Ascending aorta (tissue), 2 donors: ENCODE measurements at places on chromosomes 7 and 10. TPM values are rescaled to one million over a fixed set of nuclear protein-coding genes. Genes with fewer than 3 reads are reported as not detected.

DNA sequence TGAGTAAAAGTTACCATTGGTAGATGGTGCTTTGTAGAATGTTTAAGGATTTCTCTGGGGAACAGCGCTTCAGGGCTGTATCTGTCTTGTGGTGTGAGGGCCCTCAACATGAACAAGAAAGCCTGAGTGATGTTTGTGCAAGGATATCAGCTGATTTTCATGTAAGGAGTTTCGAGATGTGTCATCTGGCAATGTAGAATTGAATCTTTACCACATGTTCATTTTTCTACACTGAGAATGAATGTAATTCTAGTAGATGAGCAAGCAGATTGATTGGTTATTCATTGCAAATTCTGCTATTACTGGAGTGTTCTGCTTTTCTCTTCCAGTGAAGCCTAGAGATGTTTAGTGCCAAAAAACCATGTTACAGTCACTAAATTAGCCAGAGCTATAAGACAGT, 87.7 kb downstream of the ST7 start:
- no peak overlapping the region for H3K4me3 ChIP-seq
- DNase-seq, result no peak
- no peaks in the 10 kb centered on the region for H3K36me3 ChIP-seq

GRCh38 chr7:99596408-99596955, 1.6 kb upstream of the TMEM225B start:
- no peak overlapping the region for H3K4me3 ChIP-seq
- H3K27me3 ChIP-seq, result no peaks in the 10 kb centered on the region
- no peaks in the 10 kb centered on the region for H3K4me1 ChIP-seq
- H3K36me3 ChIP-seq, result no peaks in the 10 kb centered on the region
- no peak overlapping the region for H3K27ac ChIP-seq

GRCh38 chr10:133027482-133027881, 60.2 kb upstream of the ADGRA1 start:
- no peak overlapping the region for H3K27ac ChIP-seq
- H3K4me3 ChIP-seq, result no peak overlapping the region
- no peaks in the 10 kb centered on the region for H3K36me3 ChIP-seq

DNA sequence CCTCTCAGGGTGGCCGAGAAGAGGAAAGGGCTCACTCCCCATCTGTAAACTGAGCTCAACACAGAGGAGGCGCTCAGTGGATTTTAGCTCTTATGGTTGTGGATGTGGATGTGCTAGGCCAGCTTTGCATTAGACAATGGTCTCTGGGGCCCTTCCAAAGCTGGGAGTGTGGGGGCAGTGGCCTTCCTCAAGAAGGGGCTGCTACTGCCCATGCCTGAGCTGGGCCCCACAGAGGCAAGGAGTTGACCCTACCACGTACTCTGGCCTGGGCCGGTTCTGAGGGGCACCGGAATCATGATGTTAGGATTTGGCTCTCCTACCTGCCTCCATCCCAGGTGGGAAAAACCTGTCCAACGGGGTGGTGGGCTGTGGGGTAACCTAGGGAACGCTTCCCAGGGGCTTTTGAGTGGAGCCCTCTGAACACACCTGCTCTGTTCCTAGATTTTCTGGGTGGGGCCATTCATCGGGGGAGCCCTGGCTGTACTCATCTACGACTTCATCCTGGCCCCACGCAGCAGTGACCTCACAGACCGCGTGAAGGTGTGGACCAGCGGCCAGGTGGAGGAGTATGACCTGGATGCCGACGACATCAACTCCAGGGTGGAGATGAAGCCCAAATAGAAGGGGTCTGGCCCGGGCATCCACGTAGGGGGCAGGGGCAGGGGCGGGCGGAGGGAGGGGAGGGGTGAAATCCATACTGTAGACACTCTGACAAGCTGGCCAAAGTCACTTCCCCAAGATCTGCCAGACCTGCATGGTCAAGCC, 11.5 kb downstream of the AQP1 start:
- H3K4me3 ChIP-seq, result no peak overlapping the region
- peaks cover 62% of the 10 kb centered on the region for H3K36me3 ChIP-seq
- peaks cover 39% of the 10 kb centered on the region for H3K4me1 ChIP-seq
- no peaks in the 10 kb centered on the region for H3K27me3 ChIP-seq
- H3K27ac ChIP-seq, result peak overlapping the region; percentile 97

- no peak overlapping the region for H3K27ac ChIP-seq
- H3K36me3 ChIP-seq, result no peaks in the 10 kb centered on the region
- no peak overlapping the region for H3K4me3 ChIP-seq
- H3K27me3 ChIP-seq, result no peaks in the 10 kb centered on the region
- H3K4me1 ChIP-seq, result no peaks in the 10 kb centered on the region
- no peak for DNase-seq
Measured at GRCh38 chr7:29123626-29124190, 22.6 kb downstream of the CPVL start.

- H3K27me3 ChIP-seq, result no peaks in the 10 kb centered on the region
- H3K36me3 ChIP-seq, result no peaks in the 10 kb centered on the region
- peak overlapping the region; percentile 93 for H3K27ac ChIP-seq
- peaks cover 10% of the 10 kb centered on the region for H3K4me1 ChIP-seq
- H3K4me3 ChIP-seq, result peak overlapping the region; percentile 50
Measured at GRCh38 chr10:88978463-88978862, 12.1 kb upstream of the FAS start.

GRCh38 chr7:66505531-66506451, 122.9 kb upstream of the KCTD7 start:
- no peaks in the 10 kb centered on the region for H3K4me1 ChIP-seq
- no peaks in the 10 kb centered on the region for H3K27me3 ChIP-seq
- no peaks in the 10 kb centered on the region for H3K36me3 ChIP-seq
- H3K27ac ChIP-seq, result no peak overlapping the region
- peak overlapping the region; percentile 59 for H3K4me3 ChIP-seq
- no peak for DNase-seq

DNA sequence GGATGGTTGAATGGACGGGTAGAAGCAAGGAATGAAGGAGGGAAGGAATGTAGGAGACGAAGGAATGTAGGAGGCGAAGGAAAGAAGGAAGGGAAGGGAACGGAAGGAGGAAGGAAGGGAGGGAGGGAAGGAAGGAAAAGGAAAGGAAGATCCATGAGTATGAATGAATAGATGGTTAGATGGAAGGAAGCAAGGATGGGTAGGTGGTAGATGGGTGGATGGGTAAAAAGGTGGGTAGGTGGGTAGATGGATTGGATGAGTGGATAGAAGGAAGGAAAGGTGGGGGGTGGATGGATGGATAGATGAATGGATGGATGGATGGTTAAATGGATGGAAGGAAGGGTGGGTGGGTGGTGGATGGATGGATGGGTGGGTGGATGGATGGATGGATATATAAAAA, 77.4 kb downstream of the RGS10 start:
- no peak overlapping the region for H3K27ac ChIP-seq
- no peak overlapping the region for H3K4me3 ChIP-seq

GRCh38 chr10:35328404-35329037, 7.8 kb upstream of the CCNY start:
- no peaks in the 10 kb centered on the region for H3K27me3 ChIP-seq
- H3K36me3 ChIP-seq, result peaks cover 5% of the 10 kb centered on the region
- DNase-seq, result no peak
- no peak overlapping the region for H3K4me3 ChIP-seq
- H3K27ac ChIP-seq, result no peak overlapping the region

DNA sequence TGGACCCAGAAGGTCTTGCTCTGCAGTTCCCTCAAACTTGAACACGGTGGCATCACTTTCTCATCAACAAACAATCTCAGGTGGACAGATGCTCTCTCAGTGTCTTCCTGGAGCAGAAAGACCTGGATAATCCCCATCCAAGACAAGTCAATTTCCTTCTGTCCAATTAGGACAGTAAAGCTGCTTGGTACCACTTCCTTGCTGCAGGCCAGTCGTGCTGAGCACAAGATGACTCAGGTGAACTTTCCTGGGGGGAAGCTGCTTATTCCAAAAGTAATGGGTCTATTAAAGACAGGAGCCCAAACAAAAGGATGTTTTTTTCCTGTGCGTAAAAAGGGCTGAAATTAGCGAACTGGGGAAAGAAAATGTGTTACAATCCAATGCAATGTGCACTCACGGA, 107.6 kb upstream of the AFAP1L2 start:
- H3K4me1 ChIP-seq, result peaks cover 14% of the 10 kb centered on the region
- no peak overlapping the region for H3K4me3 ChIP-seq
- DNase-seq, result no peak

DNA sequence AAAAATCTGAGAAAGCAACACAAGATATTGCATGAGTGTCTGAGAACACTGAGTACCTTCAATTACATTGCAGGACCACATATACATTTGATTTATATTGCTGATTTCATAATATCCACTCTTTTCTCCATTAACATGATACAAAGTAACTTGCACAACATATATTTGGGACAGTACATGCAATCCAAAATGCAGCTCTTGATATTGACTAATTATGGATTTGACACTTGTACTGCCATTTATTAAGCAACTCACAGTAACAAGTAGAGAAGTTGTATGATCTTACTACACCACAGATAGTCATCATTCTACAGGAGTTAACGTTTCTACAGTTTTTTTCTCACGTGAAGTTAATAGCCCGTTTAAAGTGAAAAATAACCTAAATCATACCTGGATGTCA, 46.7 kb downstream of the USP6NL start:
- H3K27ac ChIP-seq, result no peak overlapping the region
- H3K27me3 ChIP-seq, result no peaks in the 10 kb centered on the region
- no peaks in the 10 kb centered on the region for H3K4me1 ChIP-seq
- no peak for DNase-seq
- no peak overlapping the region for H3K4me3 ChIP-seq

- DNase-seq, result no peak
- H3K27me3 ChIP-seq, result no peaks in the 10 kb centered on the region
- H3K36me3 ChIP-seq, result no peaks in the 10 kb centered on the region
- no peak overlapping the region for H3K27ac ChIP-seq
- H3K4me1 ChIP-seq, result no peaks in the 10 kb centered on the region
- H3K4me3 ChIP-seq, result no peak overlapping the region
Measured at GRCh38 chr7:100204454-100204853, 15.3 kb upstream of the PVRIG start.

GRCh38 chr7:158564663-158565035, 23.0 kb downstream of the PTPRN2 start:
- H3K4me1 ChIP-seq, result no peaks in the 10 kb centered on the region
- no peak for DNase-seq
- no peaks in the 10 kb centered on the region for H3K36me3 ChIP-seq
- peaks cover under 1% of the 10 kb centered on the region for H3K27me3 ChIP-seq
- H3K4me3 ChIP-seq, result no peak overlapping the region

DNA sequence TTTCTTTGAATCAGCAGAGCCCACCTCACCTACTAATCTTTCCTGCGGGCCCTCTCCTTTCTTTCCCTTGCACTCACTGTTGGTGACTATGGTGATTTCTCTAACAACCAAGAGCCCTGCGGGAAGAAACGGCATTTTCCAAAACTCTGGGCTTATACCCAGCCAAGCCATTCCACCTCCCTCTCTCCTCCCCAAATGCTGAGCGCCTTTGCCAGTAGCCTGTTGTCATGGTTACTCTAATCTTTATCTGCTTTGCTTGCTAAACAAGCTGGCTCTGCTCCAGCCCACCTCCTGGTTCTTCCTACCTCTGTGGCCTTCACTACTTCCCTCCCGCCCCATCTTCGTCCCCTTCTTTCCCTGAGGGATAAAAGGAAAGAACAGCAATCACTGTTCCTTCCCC, 86.7 kb downstream of the DGKI start:
- no peaks in the 10 kb centered on the region for H3K36me3 ChIP-seq
- no peaks in the 10 kb centered on the region for H3K27me3 ChIP-seq
- DNase-seq, result no peak
- no peaks in the 10 kb centered on the region for H3K4me1 ChIP-seq
- no peak overlapping the region for H3K4me3 ChIP-seq

DNA sequence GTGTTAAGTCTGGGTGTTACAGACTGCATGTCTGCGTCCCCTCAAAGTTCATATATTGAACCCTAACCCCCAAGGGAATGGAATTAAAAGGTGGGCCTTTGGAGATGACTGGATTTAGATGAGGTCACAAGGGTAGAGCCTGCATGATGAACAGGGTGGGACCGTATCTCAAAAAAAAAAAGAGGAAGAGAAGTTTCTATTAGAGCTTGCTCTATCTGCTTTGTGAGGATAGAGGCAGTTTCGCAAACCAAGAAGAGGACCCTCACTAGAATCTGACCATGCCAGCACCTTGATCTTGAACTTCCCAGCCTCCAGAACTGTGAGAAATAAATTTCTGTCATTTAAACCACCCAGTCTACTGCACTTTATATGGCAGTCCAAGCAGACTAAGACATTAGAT, 1.4 kb downstream of the KIN start:
- no peaks in the 10 kb centered on the region for H3K4me1 ChIP-seq
- no peak for DNase-seq
- H3K4me3 ChIP-seq, result peak overlapping the region; percentile 95
- no peak overlapping the region for H3K27ac ChIP-seq
- H3K27me3 ChIP-seq, result no peaks in the 10 kb centered on the region

DNA sequence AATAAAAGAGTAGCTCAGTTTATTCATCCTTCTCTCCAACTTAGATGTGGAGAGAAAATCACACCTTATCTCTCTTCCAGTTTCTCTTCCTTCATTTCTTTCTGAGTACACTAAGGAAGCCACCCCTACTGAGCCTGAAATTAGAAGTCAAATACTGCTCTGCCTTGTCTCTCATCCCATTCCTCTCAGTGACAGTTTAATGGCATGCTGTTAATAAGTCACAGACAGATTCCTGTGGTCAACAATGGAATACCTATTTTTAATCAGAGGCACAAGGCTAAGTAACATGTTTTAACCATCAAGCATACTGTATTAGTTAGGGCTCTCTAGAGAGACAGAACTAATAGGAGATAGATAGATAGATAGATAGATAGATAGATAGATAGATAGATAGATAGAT, 253.2 kb downstream of the HTR7 start:
- H3K27me3 ChIP-seq, result no peaks in the 10 kb centered on the region
- no peak overlapping the region for H3K27ac ChIP-seq
- H3K36me3 ChIP-seq, result no peaks in the 10 kb centered on the region

The GFRA1 gene
- total RNA-seq, result 7.0 TPM

The GJD4 gene
- total RNA-seq, result not detected

The FAM25G gene
- total RNA-seq, result not detected

The MYOF gene
- 68.2 TPM for total RNA-seq
